ENCODE measurements at places on chromosomes 3 and 15.

DNA sequence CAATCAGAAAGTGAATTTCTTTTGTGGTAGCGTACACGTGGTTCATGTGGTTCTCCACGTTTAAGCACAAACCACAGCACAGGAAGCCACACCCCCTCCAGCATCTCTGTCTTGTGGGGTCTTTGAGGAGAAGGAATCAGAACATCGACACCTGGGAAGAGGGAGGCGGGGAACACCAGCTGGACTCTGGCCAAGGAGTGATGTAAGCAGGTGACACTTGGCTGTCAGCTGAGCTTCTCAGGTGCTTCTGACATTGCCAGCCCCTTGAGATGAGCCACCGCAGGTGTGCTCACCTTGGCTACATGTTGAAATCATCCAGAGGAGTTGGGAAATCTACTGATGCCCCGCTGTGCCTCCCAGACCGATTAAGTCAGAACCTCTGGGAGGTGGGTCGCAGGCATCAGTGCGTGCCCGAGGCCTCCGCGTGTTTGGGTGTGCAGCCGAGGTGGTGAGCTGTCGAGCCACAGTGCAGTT lies 85.0 kb downstream of the FAM81A start:
- peak; percentile 12 for DNase-seq

DNA sequence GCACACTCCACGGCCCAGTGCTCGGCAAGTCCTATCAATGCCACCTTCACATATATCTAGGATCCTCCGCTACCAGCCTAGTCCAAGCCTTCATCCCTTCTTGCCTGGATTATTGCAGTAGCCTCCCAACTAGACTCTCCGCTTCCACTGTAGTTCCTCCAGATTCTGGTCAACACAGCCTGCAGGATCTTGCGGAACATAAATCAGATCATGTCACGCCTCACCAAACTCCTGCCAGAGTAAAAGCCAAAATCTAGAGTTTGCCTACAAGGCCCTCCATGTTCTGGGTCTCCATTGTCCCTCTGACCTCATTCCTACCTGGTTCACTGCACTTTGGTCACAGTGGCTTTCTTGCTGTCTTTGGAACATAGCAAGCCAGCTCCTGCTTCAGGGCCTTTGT lies 3.6 kb downstream of the BDH1 start:
- no peak for DNase-seq

- DNase-seq: no peak
Observed at GRCh38 chr15:40618023-40618422, 24.0 kb downstream of the KNL1 start.

GRCh38 chr3:125594125-125594524 lies 1.2 kb downstream of the OSBPL11 start:
- DNase-seq: no peak

- DNase-seq: no peak
Observed at GRCh38 chr3:138472141-138472825, 37.9 kb downstream of the ESYT3 start.

DNA sequence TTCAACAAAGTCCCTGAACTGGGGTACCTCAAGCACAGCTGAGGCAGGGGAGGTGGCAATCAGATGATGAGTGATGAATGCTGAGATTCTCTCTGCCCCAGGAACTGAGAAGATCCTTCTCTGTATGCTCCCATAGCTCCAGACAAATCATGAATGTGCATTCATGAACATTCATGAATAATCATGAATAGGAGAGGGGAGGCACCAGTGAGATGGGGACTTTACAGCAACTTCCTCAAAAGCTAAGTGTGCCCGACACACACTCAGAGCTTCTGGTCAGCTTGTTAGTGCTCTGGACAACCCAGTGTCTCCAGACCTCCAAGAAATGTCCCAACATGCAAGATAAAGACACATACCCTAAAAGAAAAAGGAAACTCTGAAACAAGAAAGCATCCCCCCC lies 24.3 kb downstream of the LRRC2 start:
- DNase-seq: no peak

DNA sequence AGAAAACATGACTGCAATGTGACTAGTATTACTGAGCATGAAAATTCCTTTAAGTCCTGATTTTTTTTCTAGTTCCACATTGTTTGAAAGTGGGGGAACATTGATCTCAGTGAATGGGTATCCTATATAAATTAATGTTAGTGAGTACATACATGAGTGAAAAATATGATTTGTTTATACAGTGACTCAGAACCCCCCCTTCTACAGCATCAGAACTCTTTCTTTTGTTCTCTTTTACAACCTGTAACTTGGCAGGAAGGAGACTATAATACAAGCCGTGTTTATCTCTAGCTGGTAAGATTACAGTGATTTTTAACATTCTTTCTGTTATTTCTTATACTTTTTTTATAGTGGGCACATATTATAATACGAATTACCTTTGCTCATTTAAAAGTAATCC lies 384.7 kb downstream of the PDCD6IP start:
- DNase-seq: no peak

- DNase-seq: no peak
Observed at GRCh38 chr3:12716605-12717151, 42.4 kb downstream of the TMEM40 start.

DNA sequence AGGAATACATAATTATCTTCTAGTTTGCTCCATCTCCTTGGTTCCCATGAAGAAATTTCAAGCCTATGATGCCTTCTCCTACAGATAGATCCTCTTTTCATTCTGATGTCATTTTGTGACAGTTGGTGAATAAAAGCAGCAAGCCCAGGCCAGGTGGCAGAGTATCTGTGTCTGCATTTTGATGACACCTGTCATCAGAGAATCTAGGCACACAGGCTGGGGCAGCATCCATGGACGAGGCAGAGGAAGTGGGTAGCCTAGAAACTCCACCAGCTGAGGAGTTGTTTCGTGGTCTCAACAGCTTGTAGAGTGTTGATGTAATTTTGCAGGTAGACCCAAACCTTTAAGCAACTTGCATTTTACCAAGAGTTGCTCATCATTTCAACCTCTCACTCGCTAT lies 269.8 kb downstream of the FEZF2 start:
- DNase-seq: no peak

GRCh38 chr15:44598892-44599291 lies 61.9 kb downstream of the EIF3J start:
- no peak for DNase-seq

DNA sequence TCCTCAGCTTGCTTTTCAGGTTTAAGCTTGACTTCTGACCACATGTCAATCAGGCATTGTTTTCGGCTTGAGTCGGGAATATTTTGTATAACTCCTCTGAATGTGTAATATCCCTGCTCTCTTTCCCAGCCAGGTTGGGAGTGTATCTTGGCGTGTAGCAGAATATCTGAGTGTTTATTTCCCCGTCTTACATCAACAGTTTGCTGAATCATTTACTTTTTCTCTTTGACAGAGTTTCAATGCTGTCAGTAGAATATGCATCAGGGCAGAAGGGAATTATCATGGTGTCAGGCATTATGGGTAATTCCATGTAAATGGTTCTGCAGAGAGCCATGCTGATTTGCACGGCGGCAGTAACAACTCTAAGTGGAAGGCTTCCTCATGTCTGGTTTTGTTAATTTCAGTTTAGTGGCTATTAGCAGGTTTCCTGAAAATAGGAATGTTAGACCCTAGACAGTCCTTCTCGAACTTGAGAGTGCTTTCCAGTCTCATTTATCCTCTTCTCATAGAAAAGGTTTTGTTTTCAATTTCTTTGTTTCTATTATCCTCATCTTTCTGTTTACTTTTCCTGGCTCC lies 566.3 kb downstream of the AGBL1 start:
- DNase-seq: no peak

DNA sequence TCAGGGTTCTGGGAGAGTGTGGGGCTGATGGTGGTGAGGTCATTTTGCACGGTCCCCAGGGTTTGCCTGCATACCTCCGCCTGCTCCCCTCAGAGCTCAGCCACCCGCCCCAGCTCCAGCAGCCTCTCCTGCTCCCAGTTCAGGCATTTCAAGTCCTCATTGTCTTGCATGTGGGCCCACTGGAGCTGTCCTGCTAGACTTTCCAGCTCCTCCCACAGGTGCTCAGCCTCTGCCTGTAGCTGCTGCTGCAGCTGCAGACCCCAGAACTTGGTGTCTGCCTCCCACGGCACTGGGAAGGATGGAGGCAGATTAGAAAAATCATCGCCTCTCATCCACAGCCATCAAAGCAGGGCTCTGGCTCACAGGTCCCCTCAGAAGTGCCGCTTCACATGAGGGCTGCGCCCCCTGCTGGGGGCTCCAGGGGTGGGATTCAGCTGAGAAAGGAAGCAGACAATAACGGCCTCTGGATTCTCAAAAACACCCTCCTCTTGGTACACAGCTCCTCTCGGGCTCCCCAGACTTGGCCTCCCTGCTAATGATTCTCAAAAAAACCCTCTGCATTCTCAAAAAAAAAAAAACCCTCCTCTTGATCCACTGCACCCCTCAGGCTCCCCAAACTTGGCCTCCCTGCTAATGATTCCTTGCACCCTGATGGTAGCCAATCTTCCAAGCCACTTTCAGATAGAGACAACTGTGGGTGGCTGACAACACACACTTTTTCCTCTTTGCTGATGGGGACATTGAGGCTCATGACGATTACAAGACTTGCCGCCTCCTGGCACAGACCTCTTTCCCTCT lies 89.3 kb upstream of the C2CD4B start:
- peak; percentile 49 for DNase-seq

DNA sequence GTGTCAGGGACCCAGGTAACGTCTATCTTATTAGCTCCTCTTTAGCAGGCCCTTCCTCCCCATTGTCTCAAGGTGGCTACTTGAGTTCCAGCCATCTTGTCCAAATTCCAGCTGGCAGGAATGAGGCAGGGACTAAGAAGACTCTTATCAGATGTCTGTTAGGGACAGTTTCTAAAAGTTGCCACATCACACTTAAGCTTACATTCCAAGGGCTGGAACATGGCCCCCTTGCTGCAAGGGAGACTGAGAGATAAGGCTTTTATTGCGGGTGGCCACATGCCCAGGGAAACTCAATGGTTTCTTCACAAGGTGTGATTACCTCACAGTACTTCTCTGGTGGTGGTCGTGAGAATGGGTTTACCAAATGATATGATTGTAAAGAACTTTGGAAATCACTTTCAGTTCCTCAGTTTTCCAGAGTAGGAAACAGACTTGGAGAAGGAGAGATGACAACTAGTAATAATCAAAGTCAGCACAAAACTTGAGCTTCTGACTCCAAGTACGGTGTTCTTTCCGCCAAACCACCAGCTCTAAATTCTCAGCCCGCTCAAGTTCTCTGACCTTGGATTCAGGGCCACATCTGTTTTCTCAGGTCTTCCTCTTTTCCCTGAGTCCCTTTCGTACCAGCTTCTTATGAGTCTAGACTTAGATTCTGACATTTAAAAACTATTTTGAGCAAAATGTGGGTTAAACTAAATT lies 14.2 kb downstream of the PDIA5 start:
- no peak for DNase-seq

DNA sequence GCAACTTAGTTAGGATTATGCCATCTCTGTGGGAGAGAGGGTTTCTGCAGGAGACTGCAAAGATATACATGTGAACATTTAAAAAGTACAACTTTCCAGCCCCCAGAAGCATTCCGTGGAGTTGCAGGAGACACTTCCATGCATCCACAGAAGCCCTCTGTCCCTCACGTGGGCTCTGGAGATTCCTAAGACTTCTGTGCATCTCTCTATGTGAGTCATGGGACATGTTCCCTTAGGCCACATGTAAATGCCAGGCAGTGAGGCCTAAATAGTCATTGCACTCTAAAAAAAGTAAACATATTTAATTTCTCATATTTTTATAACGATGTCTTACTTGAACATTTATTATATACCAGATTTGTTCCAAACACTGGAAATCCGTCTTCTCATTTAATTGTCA lies 126.5 kb upstream of the ROPN1 start:
- DNase-seq: no peak

DNA sequence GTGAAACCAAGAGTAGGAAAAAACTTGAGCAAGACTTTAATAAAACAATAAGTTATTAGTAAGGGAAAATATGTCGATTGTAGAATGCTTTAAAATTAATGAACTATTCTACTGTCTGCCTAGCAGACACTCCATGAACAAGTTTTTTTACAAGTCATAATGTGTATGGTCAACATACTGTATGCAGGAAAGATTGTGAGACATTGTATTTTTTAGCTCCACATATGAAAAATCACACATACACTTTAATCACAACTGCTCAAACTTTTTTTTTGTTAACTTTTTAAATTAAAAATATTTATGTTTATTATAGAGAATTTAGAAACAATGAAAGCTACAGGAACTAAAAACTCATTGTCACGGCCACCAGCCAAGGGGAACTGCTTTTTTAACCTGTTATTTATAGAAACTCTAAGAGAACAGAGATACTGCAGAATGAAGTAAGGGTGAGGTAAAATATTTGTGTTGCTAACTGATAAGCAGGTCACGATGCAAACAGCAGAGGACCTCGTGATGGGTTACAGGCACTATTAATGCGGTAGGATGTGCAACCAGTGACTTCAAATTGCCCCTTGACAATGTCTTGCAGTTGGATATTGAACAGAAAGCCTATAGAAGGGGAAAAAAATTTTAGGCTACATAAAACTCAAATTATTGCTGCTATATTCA lies 53.0 kb downstream of the THSD4 start:
- no peak for DNase-seq

- no peak for DNase-seq
Observed at GRCh38 chr15:94331731-94332130, 100.4 kb downstream of the MCTP2 start.

- DNase-seq: no peak
Observed at GRCh38 chr3:171711461-171712170, 98.7 kb downstream of the PLD1 start.

DNA sequence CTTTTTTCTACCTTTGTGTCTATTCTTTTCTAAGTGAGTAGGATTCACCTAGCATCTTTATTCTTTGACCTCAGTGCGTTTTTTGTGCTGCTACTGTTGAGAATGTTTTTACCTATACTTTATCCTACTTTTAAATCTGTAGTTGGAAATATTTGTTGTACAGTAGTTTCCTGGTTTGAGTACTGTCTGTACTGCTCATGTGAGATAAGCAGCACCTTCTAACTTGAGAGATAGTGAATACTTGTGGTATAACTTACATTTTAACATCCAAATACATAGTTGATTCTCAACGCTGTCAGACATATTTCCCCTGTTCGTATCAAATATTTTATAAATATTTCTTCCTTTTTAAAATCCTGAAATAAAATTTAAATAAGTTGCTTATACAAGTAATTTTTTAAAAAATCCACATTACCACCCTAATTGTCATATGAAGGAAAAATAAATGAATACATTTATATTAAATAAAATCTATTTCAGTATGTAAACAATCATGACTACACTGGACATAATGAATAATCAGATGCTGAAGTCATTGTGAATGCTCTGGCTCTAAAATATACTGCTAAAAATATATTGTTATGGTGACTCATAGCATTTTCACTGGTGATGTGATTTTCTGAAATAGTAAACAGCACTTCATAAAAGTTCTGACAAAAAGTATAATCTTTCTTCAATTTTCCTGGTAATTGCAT lies 17.4 kb downstream of the ATP11B start:
- DNase-seq: no peak
